ENCODE measurements at places on chromosomes 11 and 22.

DNA sequence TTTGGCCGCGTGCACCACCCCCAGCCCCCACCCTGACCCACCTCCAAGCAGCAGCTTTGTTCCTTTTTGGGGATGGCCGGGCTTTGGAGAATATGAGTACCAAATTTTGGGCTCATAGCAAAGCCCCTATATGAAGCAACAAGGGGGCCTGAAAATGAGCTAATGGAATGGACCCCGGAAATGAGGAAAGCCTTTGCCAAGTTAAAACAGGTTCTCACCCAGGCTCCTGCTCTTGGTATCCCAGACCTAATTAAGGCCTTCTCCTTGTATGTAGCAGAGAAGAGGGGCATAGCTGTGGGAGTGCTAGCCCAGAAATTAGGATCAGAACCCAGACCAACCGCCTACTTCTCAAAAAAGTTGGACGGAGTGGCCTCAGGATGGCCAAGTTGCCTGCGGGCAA, 87.0 kb downstream of the PIWIL4 start:
- no peak for DNase-seq

- no peak for DNase-seq
Measured at GRCh38 chr11:116602637-116602942, 170.2 kb downstream of the BUD13 start.

DNA sequence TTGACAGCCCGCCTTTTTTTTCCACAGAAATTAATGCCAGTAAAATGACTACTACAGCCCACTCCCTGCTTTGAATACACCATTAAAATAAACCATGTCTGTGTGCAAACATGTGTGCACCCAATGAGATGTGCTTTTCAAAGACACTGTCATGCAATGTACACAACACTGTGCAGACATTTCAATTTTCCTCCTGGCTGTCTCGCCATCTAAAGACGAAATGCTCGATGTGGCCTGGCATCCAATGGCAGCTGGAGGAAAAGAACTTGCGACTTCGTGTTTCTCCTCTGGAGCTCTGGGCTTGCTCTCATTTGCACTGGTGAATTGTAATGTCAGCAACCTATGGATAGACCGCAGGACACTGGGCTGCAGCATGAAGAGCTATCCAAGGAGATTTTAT, 147.0 kb upstream of the NAV2 start:
- no peak for DNase-seq

GRCh38 chr22:45465633-45466032, 37.0 kb upstream of the FBLN1 start:
- no peak for DNase-seq

GRCh38 chr11:75919525-75919924, 104.5 kb downstream of the UVRAG start:
- no peak for DNase-seq

- DNase-seq = no peak
Measured at GRCh38 chr11:64765291-64765850, 5.6 kb upstream of the PYGM start.

DNA sequence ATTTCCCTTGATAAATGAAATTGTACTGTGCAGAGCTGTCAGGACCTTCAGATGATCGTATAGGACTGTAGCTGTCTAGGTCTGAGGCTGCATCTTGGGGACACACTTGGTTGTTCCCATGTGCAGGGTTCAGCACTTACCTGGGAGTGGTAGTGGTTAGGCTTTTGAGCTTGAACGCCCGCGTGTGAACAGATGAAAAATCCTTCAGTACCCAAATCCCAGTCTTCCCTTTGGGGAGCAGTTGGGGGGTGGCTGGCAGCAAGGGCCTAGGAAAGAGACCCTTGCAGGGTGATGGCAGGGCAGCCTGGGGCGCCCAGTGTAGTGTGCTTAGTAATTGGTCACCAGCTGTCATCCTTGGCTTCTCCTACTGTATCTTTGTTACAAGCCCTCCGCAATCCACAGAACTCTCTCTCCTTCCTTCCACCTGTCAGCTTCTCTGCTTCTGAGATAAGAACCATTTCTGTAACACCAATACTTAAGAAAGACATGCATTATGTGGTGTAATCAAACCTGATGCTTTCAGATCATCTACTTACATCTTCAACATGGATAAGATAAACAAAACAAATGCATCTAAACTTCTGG, 64.6 kb downstream of the MORC2 start:
- DNase-seq = no peak

DNA sequence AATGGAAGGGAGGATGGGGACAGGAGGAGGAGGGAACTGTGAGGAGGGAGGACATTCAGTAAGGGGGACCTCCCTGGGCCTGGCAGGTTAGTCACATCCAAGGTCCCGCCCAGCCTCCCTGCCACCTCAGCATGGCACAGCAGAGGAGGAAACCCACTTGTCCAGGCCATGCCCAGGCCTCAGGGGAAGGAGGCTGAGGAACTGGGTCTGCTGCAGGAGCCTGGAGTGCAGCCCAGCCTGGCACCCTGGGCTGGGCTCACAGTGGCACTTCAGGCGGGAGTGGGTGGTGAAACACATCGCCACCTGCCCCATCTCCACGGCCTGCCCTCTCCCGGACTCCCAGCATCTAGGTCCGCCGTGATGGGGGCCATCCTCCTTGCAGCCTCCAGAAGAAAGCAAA, 17.2 kb upstream of the KLHL35 start:
- DNase-seq = no peak

DNA sequence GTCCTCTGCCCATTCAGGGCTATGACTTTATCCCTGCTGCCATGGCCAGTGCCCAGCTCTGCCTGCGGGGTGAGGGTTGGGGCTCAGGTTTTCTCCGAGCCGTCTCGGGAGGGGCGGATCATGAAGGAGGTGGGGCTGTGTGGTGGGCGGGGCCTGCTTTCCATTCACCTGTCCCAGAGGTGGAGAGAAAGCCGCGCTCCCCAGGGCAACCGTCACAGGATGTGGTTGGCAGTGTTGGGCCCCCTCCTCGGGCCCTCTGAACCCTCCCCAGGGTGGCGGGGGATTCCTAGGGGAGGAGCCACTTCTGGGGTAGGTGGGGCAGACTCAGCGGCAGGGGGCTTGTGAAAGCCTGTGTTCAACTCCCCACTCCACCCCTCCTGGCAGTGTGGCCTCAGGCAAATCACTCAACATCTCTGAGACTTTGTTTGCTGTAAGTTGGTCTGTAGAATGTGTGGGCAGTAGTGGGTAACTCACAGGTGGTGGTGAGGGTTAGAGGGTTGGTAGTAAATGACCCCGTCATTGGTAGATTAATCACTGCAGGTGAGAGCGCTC, 50.3 kb downstream of the CD6 start:
- DNase-seq = peak; percentile 90

GRCh38 chr22:46537225-46537945, at the start of gene CELSR1:
TSS of gene CELSR1 (minus strand) at chr22:46537620. CDS start at chr22:46537170, 450 bp downstream.
- DNase-seq = peak; percentile 91

- DNase-seq = no peak
Measured at GRCh38 chr11:33390944-33391892, 134.0 kb downstream of the HIPK3 start.

DNA sequence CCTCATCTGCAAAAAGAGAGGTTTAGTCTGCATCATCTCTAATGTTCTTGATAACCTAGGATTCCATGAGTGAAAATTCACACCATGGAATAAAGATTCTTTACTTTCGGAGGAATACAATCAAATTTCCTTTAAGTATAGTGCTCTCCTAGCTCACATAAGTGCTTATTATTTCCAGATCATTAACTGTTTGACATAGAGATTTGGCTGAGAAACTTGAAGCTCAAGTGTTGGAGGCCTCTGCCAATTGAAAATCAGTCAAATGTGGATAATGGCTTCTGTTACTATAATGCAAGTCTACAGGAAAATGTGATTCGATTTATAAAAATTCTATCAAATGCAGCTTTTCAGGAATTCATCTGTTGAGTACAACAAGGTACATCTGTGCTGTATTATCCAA, 144.6 kb downstream of the KIF18A start:
- DNase-seq = peak; percentile 13

DNA sequence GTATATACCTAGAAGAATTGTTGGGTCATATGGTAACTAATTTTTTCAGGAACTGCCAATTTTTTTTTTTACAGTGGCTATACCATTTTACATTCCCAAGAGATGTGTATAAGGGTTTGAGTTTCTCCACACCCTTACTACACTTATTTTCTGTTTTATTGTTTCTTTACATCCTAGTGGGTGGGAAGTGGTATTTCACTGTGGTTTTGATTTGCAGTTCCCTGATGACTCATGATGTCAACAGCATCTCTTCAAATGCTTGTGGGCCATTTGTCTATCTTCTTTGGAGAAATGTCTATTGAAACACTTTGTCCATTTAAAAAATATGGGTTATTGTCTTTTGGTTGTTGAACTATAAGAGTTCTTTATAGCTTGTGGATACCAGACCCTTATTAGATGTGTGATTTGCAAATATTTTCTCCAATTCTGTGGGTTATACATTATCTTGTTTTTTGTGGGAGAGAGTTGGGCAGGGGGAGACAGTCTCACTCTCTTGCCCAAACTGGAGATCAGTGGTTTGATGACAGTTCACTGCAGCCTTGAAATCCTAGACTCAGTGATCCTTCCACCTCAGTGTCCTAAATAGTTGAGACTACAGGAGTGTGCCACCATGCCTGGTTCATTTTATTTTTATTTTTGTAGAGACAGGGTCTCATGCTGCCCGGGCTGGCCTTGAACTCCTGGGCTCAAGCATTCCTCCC, 30.3 kb upstream of the PISD start:
- DNase-seq = no peak

GRCh38 chr11:13364388-13364787, 86.8 kb downstream of the BMAL1 start:
- DNase-seq = no peak
